ENCODE measurements at places on chromosomes 12 and 14.

DNA sequence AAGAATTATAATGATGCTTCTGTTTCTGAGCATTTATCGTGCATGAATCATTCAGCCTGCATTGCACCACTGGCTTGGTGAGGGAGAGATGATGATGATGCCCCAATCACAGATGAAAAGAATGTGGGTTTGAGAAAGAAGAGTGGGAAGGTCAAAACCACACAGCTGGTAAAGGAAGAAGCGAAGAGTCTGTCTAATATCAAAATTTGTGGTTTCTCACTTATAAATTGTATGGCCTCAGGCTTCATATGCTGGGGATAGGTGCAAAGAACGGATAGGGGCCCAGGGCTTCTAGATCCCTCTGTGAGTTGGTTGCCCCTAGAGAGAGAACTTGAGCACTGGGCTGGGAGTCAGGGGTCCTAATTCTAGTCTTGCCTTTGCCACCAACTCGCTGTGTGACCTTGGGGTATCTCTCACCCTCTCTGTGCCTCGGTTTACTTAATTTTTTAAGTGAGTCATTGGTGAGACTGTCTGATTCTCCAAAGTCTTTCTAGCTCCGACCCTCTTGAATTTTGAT, 2.2 kb downstream of the OASL start:
- DNase-seq, result peak; percentile 39

DNA sequence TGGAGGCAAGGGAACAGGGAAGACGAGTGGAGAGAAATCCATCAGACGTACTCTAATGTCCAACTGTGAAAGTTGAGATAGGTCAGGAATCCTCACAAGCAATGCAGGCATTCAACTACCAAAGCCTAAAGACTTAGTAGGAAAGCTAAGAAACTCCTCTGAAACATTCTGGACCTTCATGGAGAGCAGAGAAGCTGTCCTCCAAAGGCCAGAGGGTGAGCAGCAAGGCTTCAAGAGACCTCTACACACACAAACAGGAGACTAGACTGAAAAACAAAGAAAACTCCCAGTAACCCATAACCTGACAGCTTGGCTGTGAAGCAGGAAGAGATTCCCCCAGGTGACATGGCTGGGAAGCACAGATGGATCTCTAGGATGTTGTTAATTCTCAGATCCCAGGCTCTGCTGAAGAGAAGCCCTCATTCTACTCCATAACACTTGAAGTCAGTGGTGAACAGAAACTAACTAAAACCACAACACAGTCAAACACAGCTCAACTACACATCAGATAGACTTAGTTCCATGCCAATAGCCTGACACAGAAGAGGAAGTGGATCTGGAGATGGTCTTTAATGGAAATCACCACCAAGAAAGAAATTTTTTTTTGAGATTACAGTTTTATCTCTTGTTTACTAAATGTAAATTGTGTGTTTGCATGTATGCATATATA, 23.2 kb upstream of the LYZ start:
- no peak for DNase-seq

GRCh38 chr14:68908803-68909202, 70.3 kb downstream of the ACTN1 start:
- no peak for DNase-seq

DNA sequence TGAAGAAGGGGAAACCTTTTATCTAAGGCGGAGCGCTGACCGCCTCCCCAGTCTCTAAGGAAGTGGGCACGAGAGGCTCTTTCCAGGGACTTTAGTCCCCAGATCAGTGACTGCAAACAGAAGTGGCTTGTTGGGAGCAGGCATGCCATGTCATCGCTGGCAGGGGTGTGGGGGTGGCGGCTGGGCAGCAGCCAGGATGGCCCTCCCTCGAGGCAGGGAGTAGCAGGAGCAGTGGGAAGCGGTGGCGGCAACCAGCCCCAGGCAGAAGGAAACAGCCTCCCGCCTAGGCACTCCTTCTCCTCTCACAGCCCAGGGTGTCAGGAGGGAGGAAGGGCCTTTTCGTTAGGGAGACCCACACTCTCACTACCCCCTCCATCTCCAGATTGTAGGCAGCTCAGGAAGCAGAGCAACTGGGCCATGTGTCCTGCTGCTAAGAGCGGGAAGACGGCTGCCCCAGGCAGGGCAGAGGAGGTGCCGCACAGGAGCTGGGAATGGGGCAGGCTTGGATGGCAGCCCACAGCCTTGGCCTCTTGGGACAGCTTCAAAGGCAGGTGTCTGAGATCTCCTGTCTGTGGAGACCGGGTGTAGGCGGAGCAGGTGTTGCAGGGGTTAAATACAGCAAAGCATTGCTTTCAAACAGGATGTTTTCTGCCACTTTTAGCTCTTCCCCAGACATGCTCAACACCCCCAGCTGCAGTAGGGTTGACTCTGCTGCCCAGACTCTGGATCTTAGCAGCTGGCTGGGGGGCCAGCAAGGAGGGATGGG, 21.8 kb downstream of the VDR start:
- DNase-seq, result no peak

GRCh38 chr12:128820723-128821432, 2.9 kb downstream of the SLC15A4 start:
- DNase-seq, result no peak

DNA sequence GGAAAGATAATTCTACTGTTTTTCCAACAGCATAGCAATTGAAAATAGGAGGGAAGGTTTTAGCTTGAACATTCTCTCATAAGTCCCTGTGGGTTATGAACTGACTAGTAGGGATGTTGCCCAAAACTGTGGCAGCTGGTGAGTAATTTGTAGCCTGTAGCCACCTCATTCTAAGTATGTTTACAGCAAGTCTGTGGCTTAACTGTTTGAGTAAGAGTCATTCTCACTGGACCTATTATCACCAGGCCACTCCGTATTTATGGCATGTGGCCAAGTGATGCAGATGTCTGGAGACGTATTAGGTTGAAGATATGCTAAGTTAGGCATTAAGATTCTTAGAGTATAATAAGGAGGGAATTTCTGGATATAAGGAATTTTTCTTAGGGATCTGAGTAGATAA, 458.3 kb downstream of the ETNK1 start:
- no peak for DNase-seq

Data from A673 (cell line).